ENCODE measurements at places on chromosomes 7 and 10.

DNA sequence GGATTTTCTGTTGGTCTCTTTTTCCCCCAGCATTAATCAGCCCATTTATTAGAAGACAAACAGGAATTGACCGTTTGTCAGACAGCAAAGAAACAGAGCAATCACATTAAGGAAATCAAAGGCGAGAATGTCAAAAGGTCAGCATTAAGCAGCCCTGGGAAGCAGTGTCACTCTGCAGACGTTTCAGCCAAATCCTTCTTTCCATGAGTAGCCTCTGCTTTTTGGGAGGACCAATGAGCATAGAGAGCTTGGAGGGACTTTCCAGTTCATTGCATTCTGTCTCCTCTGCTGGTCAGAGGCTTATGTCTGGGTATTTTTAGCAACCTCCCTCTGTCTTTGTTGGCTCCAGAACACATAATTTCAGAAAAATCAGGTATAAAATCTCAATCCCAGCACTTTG, 481.4 kb downstream of the GALNT17 start:
- DNase-seq, result no peak

GRCh38 chr10:110167149-110167548, 40.3 kb upstream of the MXI1 start:
- DNase-seq, result no peak

DNA sequence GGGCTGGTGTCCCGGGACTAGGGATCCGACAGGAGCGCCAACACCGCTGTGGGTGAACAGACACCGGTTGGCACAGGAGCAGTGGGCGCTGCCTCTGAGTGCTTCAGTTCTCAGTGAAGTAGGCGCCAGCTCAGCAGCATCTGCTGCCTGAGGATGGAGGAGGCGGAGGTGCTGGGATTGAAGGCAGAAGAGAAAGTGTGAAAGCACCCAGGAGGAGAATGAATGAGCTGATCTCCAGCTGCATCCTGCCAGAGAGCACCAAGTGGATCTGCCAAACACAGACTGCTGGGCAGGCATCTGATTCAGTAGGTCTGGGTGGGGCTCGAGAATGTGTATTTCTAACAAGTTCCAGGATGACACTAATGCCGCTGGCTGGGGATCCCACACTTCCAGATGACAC, 74.5 kb downstream of the LANCL2 start:
- no peak for DNase-seq

DNA sequence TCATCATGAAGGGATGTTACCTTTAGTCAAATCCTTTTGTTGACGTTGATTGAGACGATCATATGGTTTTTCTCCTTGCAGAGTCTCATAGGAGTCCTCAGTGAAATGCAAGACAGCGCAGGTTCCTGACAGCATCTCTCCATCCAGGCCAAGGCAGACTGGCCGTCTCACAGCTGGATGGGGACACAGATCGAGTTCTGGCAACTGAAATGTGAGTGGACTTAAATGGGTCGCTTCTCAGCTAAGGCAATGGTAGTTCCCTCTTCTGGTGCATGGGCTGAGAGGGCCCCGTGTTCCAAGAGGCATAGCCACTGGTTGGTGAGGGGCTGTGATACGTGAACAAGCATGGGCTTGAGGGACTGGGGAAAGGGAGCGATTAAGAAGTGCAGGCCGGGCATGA, 99.3 kb upstream of the CPXM2 start:
- no peak for DNase-seq

- DNase-seq, result no peak
These were observed 163.1 kb downstream of the PRKCQ start for GRCh38 chr10:6416892-6417512.

DNA sequence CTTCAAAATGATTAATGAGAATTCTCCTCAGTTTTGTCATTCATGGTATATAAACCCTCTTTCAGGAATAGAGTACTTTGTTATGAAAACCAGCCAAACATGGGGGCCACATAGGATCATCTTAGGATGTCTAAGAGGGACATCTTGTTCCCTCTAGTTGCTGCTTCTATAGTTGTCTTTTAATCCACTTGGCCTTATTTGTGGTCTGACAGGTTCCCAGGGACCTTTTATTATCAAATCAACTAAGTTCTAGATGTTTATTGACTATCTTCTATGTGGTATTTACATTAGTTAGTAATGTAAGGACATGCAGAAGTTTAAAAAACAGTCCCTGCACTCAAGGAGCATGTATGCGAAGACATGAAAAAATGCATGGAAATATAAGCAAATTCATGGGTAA, 1.6 kb upstream of the ZC3HAV1 start:
- no peak for DNase-seq

DNA sequence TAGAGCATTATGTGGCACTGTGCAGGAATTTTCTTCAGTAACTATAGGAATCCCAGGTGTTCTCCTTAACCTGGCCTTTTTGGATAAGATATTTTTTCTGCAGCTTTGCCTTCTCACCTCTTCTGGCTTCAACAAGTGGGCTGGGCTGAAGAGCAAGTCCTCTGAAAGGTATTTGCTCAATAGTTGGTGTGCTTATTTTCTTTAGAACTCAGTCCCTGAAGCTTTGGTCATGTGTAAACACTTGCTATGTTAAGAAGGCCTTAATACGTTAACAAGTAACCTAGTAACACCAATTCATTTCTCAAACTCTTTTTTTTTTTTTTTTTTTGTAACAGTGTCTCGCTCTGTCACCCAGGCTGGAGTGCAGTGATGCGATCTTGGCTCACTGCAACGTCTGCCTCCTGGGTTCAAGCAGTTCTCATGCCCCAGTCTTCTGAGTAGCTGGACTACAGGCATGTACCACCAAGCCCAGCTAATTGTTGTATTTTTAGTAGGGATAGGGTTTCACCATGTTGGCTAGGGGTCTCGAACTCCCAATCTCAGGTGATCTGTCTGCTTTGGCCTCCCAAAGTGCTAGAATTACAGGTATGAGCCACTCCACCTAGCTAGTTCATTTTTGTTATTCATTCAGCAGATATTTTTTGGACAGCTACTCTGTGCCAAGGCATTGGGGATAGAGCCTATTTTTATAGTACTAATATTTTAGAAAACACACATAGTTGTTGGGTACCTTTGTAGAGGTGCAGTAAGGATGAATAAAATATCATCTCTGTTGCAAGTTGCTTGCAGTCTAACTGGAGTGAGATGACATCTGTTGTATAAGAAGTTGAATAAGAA, 164.6 kb downstream of the SND1 start:
- no peak for DNase-seq
